ENCODE measurements at places on chromosomes 5 and 9.

DNA sequence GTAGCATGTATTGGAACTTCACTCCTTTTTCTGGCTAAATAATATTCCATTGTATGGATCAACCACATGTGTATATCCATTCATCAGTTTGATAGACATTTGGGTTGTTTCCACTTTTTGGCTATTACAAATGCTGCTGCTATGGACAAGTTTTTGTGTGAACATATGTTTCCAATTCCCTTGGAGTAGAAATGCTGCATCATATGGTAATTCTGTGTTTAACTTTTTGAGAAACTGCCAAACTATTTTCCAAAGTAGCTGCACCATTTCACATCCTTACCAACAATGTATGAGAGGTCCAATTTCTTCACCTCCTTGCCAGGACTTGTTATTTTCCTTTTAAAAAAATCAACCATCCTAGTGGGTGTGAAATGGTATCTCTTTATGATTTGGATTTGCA lies 8.4 kb downstream of the FRRS1L start:
- H3K4me1 ChIP-seq = no peaks in the 10 kb centered on the region
- H3K4me3 ChIP-seq = no peak overlapping the region
- no peak for DNase-seq
- H3K27me3 ChIP-seq = no peaks in the 10 kb centered on the region
- no peak overlapping the region for H3K27ac ChIP-seq

GRCh38 chr9:117411547-117411946 lies 3.3 kb downstream of the ASTN2 start:
- H3K36me3 ChIP-seq = no peaks in the 10 kb centered on the region
- no peaks in the 10 kb centered on the region for H3K27me3 ChIP-seq
- peak; percentile 80 for DNase-seq
- no peak overlapping the region for H3K4me3 ChIP-seq
- peaks cover 4% of the 10 kb centered on the region for H3K4me1 ChIP-seq
- H3K27ac ChIP-seq = no peak overlapping the region

- H3K4me1 ChIP-seq = no peaks in the 10 kb centered on the region
- H3K27me3 ChIP-seq = no peaks in the 10 kb centered on the region
- H3K36me3 ChIP-seq = no peaks in the 10 kb centered on the region
- no peak overlapping the region for H3K27ac ChIP-seq
- DNase-seq = no peak
These were observed 356.5 kb downstream of the CDH9 start for GRCh38 chr5:26681861-26682260.

DNA sequence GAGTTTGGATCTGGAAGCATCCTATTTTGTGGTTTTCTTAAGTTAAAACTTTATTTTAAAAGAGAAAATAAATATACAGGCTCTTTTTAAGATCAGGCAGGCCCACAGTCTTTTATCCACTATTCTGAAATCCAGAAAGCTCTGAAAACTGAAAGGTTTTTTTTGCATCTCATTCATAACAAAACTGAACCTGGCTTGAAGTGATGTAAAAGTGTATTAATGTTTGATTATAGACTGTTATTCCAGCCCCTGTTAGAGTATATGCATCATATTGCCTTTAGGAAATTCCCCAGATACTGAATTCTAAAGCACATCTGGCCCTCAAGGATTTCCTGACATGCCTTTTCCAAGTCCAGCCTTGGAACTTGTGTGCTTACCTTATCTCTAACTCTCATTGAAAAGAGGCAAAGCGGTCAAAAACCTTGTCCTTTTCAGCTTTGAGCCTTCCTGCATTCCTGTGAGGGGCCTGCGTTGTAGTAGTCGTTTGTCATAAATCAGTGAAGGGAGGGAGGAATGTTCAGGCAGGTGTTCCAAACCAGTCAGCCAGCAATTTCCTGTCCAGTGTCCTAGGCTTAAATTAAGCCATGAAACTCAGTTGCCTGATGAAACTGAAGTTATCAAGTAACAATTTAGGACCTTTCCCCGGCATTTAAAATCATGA lies 110.4 kb downstream of the TLE4 start:
- no peaks in the 10 kb centered on the region for H3K36me3 ChIP-seq
- H3K27me3 ChIP-seq = no peaks in the 10 kb centered on the region
- DNase-seq = no peak
- no peak overlapping the region for H3K4me3 ChIP-seq

- no peaks in the 10 kb centered on the region for H3K36me3 ChIP-seq
- H3K27ac ChIP-seq = no peak overlapping the region
- H3K4me1 ChIP-seq = no peaks in the 10 kb centered on the region
- no peaks in the 10 kb centered on the region for H3K27me3 ChIP-seq
- no peak overlapping the region for H3K4me3 ChIP-seq
- no peak for DNase-seq
These were observed 35.4 kb downstream of the OTULIN start for GRCh38 chr5:14699807-14700400.

DNA sequence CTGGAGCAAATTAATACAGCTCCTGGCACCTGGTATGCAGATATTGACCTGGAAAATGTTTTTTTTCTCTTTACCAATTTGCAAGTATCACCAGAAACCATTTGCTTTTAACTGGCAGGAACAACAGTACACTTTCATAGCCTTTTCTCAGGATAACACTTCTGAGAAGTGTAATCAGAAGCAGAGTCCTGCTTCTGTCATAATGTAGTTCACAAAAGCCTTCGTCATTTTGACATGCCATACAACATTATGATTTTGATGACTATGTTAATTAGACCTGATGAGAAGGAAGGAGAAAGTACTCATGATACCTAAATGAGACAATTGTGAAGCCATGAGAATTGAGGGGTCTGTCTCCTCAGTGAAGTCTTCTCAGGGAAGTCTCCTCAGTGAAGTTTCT lies 41.1 kb upstream of the CARTPT start:
- no peaks in the 10 kb centered on the region for H3K27me3 ChIP-seq
- no peaks in the 10 kb centered on the region for H3K4me1 ChIP-seq
- H3K27ac ChIP-seq = no peak overlapping the region
- H3K36me3 ChIP-seq = no peaks in the 10 kb centered on the region
- no peak for DNase-seq
- H3K4me3 ChIP-seq = no peak overlapping the region

- H3K4me3 ChIP-seq = no peak overlapping the region
- DNase-seq = no peak
- H3K27me3 ChIP-seq = no peaks in the 10 kb centered on the region
- no peak overlapping the region for H3K27ac ChIP-seq
- H3K36me3 ChIP-seq = no peaks in the 10 kb centered on the region
These were observed 244.7 kb downstream of the COMMD10 start for GRCh38 chr5:116329503-116329902.

- H3K4me3 ChIP-seq = no peak overlapping the region
- H3K36me3 ChIP-seq = no peaks in the 10 kb centered on the region
These were observed 241.6 kb upstream of the CD180 start for GRCh38 chr5:67437905-67438845.

- no peak overlapping the region for H3K4me3 ChIP-seq
- no peak overlapping the region for H3K27ac ChIP-seq
- DNase-seq = no peak
- no peaks in the 10 kb centered on the region for H3K36me3 ChIP-seq
- H3K4me1 ChIP-seq = peaks cover 6% of the 10 kb centered on the region
These were observed 123.7 kb downstream of the EBF1 start for GRCh38 chr5:158976035-158976434.

- H3K27me3 ChIP-seq = no peaks in the 10 kb centered on the region
- H3K27ac ChIP-seq = no peak overlapping the region
- H3K4me1 ChIP-seq = no peaks in the 10 kb centered on the region
- H3K4me3 ChIP-seq = no peak overlapping the region
These were observed 22.5 kb upstream of the MAST4 start for GRCh38 chr5:66573733-66574132.

- no peak for DNase-seq
- no peaks in the 10 kb centered on the region for H3K27me3 ChIP-seq
- no peak overlapping the region for H3K27ac ChIP-seq
- H3K4me1 ChIP-seq = no peaks in the 10 kb centered on the region
These were observed 69.1 kb upstream of the NR4A3 start for GRCh38 chr9:99752417-99753109.

- H3K27ac ChIP-seq = no peak overlapping the region
- DNase-seq = no peak
- H3K27me3 ChIP-seq = no peaks in the 10 kb centered on the region
- peaks cover 4% of the 10 kb centered on the region for H3K4me1 ChIP-seq
- H3K36me3 ChIP-seq = no peaks in the 10 kb centered on the region
These were observed 270.9 kb downstream of the HSPA4 start for GRCh38 chr5:133322743-133323142.

DNA sequence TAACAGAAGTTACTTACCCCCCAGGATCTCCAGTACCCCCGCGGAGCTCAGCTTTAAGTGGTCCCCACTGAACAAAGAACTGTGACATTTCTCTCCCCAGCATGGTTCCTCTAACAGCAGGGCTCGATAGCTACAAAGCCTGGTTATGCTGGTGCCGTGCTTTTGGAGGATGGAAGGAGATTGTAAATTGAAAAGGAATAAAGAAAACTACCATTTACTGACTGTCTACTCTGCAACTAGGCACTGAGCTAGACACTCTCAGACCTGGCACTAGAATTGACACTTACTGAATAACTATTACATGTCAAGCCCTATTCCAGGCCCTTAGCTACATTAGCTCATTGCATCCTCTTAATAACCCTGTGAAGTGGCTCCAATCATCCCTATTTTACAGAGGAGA lies 145.3 kb downstream of the TTLL11 start:
- DNase-seq = no peak
- H3K27ac ChIP-seq = no peak overlapping the region
- no peaks in the 10 kb centered on the region for H3K36me3 ChIP-seq
- no peaks in the 10 kb centered on the region for H3K4me1 ChIP-seq
- no peak overlapping the region for H3K4me3 ChIP-seq
- H3K27me3 ChIP-seq = no peaks in the 10 kb centered on the region

DNA sequence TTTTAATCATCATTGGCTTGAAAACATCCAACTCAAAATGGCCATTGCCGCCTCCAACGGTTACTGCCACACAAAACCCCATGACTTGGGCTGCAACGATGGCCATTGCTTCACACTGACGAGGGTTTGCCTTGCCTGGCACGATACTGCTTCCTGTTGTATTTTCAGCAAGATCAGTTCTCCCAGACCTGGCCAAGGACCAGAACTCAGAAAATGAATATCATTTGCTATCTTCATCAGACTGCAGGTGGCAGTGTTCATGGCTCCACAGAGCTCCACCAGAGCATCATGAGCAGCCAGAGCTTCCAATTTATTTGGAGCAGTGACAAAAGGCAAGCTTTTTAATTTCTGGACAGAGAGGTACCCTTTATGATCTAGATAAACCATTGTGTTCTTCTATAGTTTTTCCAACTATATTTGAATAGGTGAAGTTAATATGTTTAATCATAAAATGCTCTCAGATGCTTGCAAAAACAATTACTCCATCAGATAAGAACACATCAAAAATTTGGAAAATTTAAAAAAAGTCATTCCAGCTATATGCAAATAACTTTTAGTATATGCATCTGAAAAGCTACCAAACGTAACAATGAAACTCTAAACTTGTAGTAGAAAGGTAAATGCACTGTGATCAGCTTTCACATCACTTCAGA lies 10.4 kb downstream of the AMACR start:
- H3K4me3 ChIP-seq = no peak overlapping the region
- H3K27ac ChIP-seq = no peak overlapping the region
- no peaks in the 10 kb centered on the region for H3K36me3 ChIP-seq

Data from pancreas (tissue), 10 donors.